ENCODE measurements at places on chromosomes 5 and 9.

DNA sequence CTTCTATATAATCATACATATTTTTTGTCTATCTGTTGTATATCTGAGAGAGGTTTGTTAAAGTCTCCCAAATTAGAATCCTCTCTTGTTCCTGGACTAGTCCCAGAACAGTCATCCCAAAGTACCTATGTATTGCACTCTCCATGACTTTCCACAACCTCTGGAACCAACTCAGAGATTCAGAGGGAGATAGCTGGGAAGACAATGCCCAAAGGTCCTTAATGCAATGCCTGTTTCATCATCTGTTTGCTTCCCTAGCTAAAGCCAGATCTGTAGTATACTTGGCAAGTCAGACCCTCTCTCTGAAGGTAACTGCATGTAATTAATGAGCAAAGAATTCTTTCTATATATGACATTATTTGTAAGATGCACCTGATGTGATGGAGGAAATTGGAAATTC, 89.4 kb downstream of the ZNF474 start:
- H3K27ac ChIP-seq: no peak overlapping the region
- no peaks in the 10 kb centered on the region for H3K4me1 ChIP-seq
- no peaks in the 10 kb centered on the region for H3K36me3 ChIP-seq
- no peak overlapping the region for H3K4me3 ChIP-seq
- no peak for DNase-seq

- peaks cover 24% of the 10 kb centered on the region for H3K36me3 ChIP-seq
- no peaks in the 10 kb centered on the region for H3K4me1 ChIP-seq
- H3K27me3 ChIP-seq: no peaks in the 10 kb centered on the region
- DNase-seq: no peak
- H3K27ac ChIP-seq: no peak overlapping the region
These were observed 17.3 kb downstream of the TRUB2 start for GRCh38 chr9:128304971-128305288.

GRCh38 chr5:74586856-74587255, 53.7 kb downstream of the ENC1 start:
- H3K36me3 ChIP-seq: no peaks in the 10 kb centered on the region
- H3K4me3 ChIP-seq: no peak overlapping the region
- DNase-seq: no peak
- peaks cover 11% of the 10 kb centered on the region for H3K4me1 ChIP-seq
- H3K27me3 ChIP-seq: no peaks in the 10 kb centered on the region
- H3K27ac ChIP-seq: no peak overlapping the region

- no peaks in the 10 kb centered on the region for H3K27me3 ChIP-seq
- no peaks in the 10 kb centered on the region for H3K36me3 ChIP-seq
- no peak for DNase-seq
- H3K4me1 ChIP-seq: peaks cover 20% of the 10 kb centered on the region
These were observed 417.5 kb downstream of the EFNA5 start for GRCh38 chr5:107253246-107253645.

DNA sequence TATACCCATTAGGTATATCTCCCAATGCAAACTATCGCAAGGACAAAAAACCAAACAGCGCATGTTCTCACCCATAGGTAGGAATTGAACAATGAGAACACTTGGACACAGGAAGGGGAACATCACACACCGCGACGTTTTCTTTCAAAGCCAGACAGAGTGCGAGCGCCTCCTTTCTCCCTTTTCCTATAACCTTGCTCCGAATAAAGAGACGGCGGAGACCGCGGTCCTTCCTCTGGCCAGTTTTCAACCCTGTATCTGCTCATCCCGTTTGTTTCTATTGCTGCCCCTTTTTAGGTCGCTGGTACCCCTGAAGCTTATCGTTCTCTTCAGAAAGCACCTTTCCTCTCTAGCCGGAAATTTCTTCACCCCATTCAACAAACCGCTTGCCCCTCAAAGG, 1.3 kb downstream of the LVRN start:
- no peaks in the 10 kb centered on the region for H3K36me3 ChIP-seq
- peak; percentile 25 for DNase-seq
- peaks cover 33% of the 10 kb centered on the region for H3K27me3 ChIP-seq
- H3K4me1 ChIP-seq: peaks cover 23% of the 10 kb centered on the region
- H3K4me3 ChIP-seq: peak overlapping the region; percentile 42

GRCh38 chr5:115766608-115767007, 49.9 kb downstream of the CDO1 start:
- no peaks in the 10 kb centered on the region for H3K27me3 ChIP-seq
- H3K4me3 ChIP-seq: no peak overlapping the region
- no peaks in the 10 kb centered on the region for H3K4me1 ChIP-seq
- no peak for DNase-seq
- no peak overlapping the region for H3K27ac ChIP-seq

GRCh38 chr5:17005107-17005828, 69.2 kb upstream of the MYO10 start:
- no peak overlapping the region for H3K4me3 ChIP-seq
- DNase-seq: no peak
- peak overlapping the region; percentile 14 for H3K27ac ChIP-seq

All from stomach (tissue), 19 donors.